ENCODE measurements at places on chromosomes 6 and 20. TPM values are rescaled to one million over a fixed set of nuclear protein-coding genes. Genes with fewer than 3 reads are reported as not detected.
A peak's percentile ranks its signal among the peaks of the same experiment; 100 is the strongest.

Gene ANKEF1
- total RNA-seq = not detected

Gene EPPIN
- not detected for total RNA-seq

Gene PGC
- not detected for total RNA-seq

Gene TMC2
- 0.15 TPM for total RNA-seq

Gene ULBP3
- total RNA-seq = 10.3 TPM

DNA sequence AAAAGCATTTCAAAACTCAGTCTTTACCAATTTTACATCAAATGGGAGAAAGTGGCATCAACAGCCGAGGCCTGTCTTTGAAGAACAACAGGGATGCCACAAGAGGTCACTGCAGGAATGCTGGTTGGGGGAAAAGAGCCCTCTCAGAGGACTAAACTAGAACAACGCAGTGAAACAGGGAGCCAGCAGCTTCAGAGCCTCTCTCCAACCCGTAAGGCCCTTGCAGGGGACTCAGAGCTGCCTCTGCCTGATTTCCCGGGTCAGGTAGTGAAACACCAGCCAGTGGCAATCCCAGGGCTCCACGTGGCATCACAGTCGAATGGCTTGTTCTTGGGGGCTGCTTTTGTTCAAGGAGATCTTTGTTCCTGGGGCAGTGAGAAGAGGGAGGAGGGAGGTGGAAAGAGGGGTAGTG is 55.0 kb upstream of the KCNK16 start:
- H3K27me3 ChIP-seq = no peaks in the 10 kb centered on the region
- no peaks in the 10 kb centered on the region for H3K4me1 ChIP-seq
- DNase-seq = peak; percentile 75
- H3K27ac ChIP-seq = no peak overlapping the region
- no peaks in the 10 kb centered on the region for H3K36me3 ChIP-seq

DNA sequence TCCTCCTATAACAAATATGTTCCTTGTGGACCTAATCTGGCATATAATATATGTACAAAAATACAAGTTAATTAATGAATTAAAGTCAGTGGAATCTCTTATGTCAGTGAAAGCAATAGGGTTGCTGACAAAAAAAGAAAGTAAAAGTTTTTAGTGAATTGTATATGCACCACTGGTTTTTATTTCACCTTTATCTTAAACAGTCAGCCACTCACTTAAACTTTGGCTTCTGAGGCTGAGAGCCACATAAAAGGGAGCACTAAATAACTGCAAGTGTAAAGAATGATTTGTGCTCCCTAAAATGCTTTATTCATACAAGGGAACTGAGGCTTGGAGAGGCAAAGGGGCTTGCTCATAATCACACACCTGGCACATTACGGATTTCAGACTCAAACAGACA is 9.9 kb upstream of the F13A1 start:
- no peak overlapping the region for H3K4me3 ChIP-seq
- no peak for DNase-seq
- H3K4me1 ChIP-seq = no peaks in the 10 kb centered on the region
- H3K27ac ChIP-seq = no peak overlapping the region

- peaks cover 56% of the 10 kb centered on the region for H3K4me1 ChIP-seq
- no peaks in the 10 kb centered on the region for H3K27me3 ChIP-seq
- DNase-seq = no peak
- H3K27ac ChIP-seq = peak overlapping the region; percentile 89
Measured at GRCh38 chr6:69913361-69913760, 47.0 kb downstream of the COL19A1 start.

- no peak overlapping the region for H3K27ac ChIP-seq
- H3K4me1 ChIP-seq = no peaks in the 10 kb centered on the region
- no peak overlapping the region for H3K4me3 ChIP-seq
- H3K36me3 ChIP-seq = no peaks in the 10 kb centered on the region
Measured at GRCh38 chr20:42350521-42350920, 732.3 kb upstream of the CHD6 start.

GRCh38 chr6:8219352-8219943 is 117.1 kb upstream of the EEF1E1 start:
- no peaks in the 10 kb centered on the region for H3K27me3 ChIP-seq
- no peaks in the 10 kb centered on the region for H3K36me3 ChIP-seq
- DNase-seq = peak; percentile 13
- H3K4me1 ChIP-seq = peaks cover 6% of the 10 kb centered on the region
- 0 out of 2 replicates have a peak overlapping the region, but pooled peaks have one; percentile 12 for H3K27ac ChIP-seq
- no peak overlapping the region for H3K4me3 ChIP-seq

DNA sequence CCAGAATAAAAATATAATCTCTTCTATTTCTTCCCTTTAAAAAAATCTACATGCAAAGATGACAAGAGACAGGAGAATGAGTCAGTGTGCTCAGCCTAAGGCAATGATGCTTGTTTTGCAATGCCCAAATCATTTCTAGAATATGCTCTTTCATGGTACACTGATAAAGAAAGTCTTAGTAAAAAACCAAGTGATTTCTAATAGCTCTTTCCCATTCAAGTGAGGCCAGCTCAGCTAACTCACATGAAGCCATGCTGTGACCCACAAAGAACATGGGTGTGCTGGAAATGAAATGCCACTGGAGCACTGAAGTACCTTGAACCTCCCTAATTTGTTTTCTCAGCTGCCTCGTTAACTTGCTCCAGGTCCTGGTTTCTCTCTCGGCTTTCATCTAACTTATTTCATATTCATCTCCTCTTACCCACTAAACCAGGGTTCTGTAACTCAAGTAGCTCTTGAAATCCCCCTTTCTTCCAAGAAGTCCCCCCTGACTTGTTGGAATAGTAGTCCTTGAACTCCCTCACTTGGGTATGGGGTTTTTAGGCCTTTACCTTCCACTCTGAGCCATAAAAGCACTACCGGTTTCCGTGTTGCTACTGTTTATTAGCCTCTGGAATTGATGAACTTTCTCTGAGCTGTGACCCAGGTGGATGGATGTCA is 92.7 kb downstream of the IRF4 start:
- H3K4me3 ChIP-seq = no peak overlapping the region
- no peaks in the 10 kb centered on the region for H3K36me3 ChIP-seq

DNA sequence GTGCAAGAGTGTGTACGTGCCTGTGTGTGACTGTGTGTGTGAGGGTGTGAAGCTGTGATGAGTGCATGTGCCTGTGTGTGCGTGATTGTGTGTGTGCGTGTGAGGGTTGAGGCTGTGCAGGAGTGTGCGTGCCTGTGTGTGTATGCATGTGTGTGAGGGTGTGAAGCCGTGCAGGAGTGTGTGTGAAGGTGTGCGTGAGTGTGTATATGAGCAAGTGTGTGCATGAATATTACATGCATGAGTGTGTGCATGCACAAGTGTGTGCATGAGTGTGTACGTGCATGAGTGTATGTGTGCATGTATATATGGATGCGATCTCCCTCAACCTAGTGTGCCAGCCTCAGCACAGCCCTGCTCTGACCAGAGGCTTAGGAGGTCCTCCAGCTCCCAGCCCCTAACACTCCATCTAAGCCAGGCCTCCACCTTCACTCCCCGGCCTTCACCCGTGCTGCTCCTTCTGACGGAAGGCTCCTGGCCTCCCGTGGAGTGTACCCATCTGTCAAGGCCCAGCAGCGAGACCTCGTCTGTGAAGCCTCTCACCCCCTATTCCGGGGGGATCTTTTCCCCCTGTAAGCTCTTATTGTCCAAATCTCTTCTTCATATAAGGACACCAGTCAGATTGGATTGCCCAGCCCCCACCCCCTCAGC is 19.9 kb upstream of the PHACTR3 start:
- H3K4me3 ChIP-seq = no peak overlapping the region
- no peak overlapping the region for H3K27ac ChIP-seq
- no peaks in the 10 kb centered on the region for H3K36me3 ChIP-seq
- H3K4me1 ChIP-seq = peaks cover 7% of the 10 kb centered on the region
- H3K27me3 ChIP-seq = peaks cover 47% of the 10 kb centered on the region
- DNase-seq = no peak

DNA sequence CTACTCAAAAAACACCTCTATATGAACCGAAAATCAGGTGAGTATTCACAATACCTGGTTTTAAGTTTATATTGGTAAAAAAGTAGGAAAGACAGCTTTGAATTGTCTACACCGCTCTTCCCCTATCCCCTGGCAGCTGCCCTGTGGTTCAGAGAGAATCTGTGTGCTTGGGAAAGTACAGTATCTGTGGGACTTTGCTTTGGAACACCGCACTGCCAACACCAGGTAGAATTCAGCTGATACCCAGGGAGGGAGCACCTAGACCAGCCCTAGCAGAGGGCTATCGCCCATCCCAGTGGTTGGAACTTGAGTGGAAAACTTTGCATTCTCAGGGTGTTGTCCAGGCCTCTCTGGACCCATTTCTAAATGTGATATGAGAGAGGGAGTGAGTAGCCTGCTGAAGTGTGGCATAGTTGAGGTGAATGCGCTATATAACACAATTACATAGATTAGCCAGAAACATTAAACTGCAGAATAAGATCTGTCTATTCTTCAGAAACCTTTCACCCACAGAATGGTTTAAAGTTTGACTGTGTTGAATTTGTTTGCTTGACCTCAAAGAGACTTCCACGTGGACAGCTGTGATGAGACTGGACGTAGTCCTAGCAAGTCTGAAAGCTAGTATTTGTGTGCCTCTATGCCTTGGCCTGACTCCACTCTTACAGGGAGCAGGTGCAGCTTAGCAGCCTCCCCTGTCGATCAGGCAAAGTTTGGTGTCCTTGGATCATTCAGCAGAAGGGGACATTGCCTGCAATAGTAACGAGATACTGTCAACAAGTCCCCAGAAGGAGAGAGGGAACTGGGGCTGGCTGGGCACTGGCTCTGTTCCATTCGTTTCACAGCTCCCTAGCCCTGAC is 11.5 kb upstream of the MPC1 start:
- H3K4me1 ChIP-seq = peaks cover 3% of the 10 kb centered on the region
- no peak overlapping the region for H3K27ac ChIP-seq
- peak; percentile 83 for DNase-seq
- H3K27me3 ChIP-seq = no peaks in the 10 kb centered on the region
- no peak overlapping the region for H3K4me3 ChIP-seq
- H3K36me3 ChIP-seq = no peaks in the 10 kb centered on the region

GRCh38 chr20:43655937-43656336 is 11.0 kb upstream of the MYBL2 start:
- peaks cover 8% of the 10 kb centered on the region for H3K4me1 ChIP-seq
- no peak overlapping the region for H3K4me3 ChIP-seq
- no peaks in the 10 kb centered on the region for H3K27me3 ChIP-seq
- no peak overlapping the region for H3K27ac ChIP-seq
- H3K36me3 ChIP-seq = no peaks in the 10 kb centered on the region

- no peaks in the 10 kb centered on the region for H3K27me3 ChIP-seq
- H3K27ac ChIP-seq = no peak overlapping the region
- no peaks in the 10 kb centered on the region for H3K4me1 ChIP-seq
- no peaks in the 10 kb centered on the region for H3K36me3 ChIP-seq
- H3K4me3 ChIP-seq = no peak overlapping the region
Measured at GRCh38 chr6:25025919-25026301, 90.2 kb upstream of the RIPOR2 start.

GRCh38 chr6:23403460-23403859 is 722.6 kb upstream of the NRSN1 start:
- no peaks in the 10 kb centered on the region for H3K27me3 ChIP-seq
- no peak overlapping the region for H3K27ac ChIP-seq
- no peaks in the 10 kb centered on the region for H3K4me1 ChIP-seq
- no peak for DNase-seq
- H3K4me3 ChIP-seq = no peak overlapping the region

- no peak overlapping the region for H3K4me3 ChIP-seq
Measured at GRCh38 chr6:157770946-157771345, 52.1 kb upstream of the SNX9 start.

DNA sequence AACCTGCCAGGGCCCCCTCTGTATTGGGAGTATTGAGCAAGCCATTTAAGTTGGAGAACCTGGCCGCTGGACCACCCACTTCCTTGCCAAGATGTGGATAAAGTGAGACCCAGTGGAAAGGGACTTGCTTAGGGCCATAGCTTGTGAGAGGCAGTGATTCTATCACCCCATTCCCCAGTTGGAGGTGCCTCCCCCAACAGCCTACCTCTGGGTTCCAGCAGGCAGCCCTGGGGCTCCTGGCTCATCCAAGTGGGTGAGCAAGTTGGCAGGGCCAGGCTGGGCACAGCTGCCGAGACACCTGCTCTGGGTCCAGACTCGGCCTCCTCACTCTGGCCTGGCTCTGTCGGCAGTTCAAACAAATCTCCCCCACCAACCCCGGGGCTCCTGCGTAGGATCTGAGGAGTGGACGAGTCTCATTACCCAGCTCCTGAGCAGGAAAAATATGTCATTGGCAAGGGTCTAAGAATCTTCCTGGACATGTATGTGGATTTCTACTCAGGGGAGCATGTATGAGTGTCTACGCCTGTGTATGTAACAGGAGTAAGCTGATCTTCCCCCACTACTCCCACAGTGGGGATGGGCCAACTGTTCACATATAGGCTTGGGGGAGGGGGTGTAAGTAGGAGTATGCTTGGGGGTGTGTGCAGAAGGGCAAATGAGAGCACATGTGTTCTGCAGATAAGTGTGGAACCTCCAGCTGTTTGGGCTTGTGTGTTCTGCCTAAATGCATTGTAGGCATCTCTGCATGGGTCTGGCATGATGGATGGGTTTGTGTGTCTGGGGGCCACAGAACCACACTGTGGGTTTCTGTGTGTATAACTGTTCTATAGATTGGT is 1.9 kb downstream of the ID1 start:
- no peaks in the 10 kb centered on the region for H3K27me3 ChIP-seq
- H3K4me3 ChIP-seq = peak overlapping the region; percentile 74
- no peak overlapping the region for H3K27ac ChIP-seq
- DNase-seq = peak; percentile 68
- H3K36me3 ChIP-seq = peaks cover 4% of the 10 kb centered on the region
- peaks cover 33% of the 10 kb centered on the region for H3K4me1 ChIP-seq

DNA sequence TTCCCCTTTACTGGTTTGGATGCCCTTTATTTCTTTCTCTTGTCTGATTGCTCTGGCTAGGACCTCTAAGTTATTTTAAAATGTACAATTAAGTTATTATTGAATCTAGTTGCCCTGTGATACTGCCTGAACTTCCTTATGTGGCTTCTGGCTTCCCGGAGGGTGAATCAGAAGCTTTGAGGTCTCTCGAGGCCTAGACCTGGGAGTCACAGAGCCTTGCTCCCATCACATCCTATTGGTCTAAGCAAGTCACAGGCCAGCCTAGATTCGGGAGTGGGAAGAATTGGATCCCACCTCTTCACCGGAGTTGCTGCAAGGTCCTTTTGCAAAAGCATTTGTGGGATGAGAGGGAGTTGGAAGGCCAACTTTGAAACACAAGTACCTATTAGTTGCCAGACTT is 15.2 kb downstream of the BCAS4 start:
- DNase-seq = no peak
- no peaks in the 10 kb centered on the region for H3K27me3 ChIP-seq
- no peaks in the 10 kb centered on the region for H3K4me1 ChIP-seq
- H3K27ac ChIP-seq = no peak overlapping the region
- H3K36me3 ChIP-seq = no peaks in the 10 kb centered on the region

GRCh38 chr6:34745277-34746103 is 11.8 kb upstream of the SNRPC start:
- H3K4me3 ChIP-seq = no peak overlapping the region
- DNase-seq = no peak
- H3K27ac ChIP-seq = no peak overlapping the region
- no peaks in the 10 kb centered on the region for H3K27me3 ChIP-seq
- no peaks in the 10 kb centered on the region for H3K4me1 ChIP-seq
- H3K36me3 ChIP-seq = no peaks in the 10 kb centered on the region

GRCh38 chr6:99993533-99994251 is at the start of gene MCHR2:
Gene MCHR2 (minus strand): TSS chr6:99994223. CDS start chr6:99956147, 38,076 bp downstream.
- no peak within 1 kb of the TSS for H3K27ac ChIP-seq
- no peaks in the 10 kb centered on the region for H3K27me3 ChIP-seq
- H3K36me3 ChIP-seq = no peaks in the 10 kb centered on the region
- no peaks in the 10 kb centered on the region for H3K4me1 ChIP-seq

Measured in SJCRH30 (cell line).